ENCODE measurements at places on chromosomes 2 and 18.

- no peak for DNase-seq
Observed at GRCh38 chr2:53202063-53202462, 565.5 kb upstream of the CHAC2 start.

GRCh38 chr2:15939854-15940660 lies at the start of gene MYCN:
Gene MYCN, plus strand, starts transcription at chr2:15940550. Its CDS starts 1,515 bp downstream, at chr2:15942065.
- DNase-seq: no peak

DNA sequence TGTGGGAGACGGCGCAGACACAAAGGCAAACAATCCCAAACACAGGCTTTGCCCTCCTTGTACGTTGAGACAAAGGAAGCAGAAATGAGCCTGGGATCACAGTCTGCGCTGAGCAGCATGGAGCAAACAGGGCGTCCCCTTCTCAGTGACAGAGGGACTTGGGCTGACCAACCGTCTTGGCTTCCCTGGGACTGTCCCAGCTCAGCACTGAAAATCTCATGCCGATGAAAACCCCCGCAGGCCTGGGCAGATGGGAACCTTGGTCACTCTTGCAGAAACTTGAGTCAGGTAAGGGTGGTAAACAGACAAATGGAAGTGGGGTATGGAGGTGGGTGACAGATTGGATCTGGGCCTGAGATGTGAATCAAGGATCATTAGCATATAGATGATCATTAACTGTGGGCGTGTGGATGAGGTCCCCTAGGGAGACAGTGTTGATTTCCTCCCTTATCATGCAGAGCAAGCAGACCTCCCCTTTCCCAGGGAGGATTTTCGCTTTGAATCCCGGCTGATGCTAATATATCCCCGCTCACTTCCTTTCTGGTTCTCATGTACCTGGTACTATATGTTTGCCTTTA lies 19.1 kb upstream of the SH3BP4 start:
- DNase-seq: no peak

DNA sequence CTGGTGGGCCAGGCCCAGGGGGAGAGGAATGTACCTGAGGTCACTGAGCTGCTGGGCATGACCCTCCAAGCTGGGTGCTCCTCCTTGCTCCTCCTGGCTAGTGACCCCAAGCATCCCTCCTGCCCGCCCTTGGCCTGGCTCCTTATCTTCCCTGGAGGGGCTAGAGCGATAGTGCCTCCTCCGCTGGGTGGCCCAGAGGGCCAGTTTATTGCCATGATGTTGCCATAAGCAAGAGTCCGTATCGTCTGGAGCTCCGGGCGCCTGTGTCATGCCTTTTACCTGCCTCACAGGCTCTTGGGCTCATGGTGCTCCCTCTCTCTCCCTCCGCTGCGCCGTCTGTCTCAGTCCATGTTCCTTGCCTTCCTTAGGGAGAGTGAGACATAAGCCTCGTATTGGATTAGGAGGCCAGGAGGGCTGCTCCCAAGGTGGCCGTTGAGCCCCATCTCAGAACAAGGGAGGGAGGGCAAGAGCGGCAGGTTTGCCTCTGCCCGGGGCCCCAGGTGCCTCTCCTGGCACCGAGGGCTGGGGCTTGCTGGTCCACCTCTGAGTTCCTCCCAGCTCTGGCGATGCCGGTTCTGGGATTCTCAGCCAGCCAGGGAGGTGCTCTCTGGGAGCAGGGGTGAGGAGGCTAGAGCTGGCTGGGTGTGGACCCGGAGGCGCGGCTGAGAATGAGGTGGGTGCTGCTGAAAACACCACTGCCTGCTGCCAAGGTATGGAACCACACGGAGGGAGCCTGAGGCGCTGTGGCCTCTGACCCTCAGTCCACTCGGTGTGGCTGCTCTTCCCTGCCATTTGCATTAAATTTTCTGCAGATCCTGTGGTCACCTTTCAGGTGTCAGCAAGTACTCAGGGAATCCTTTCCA lies 22.6 kb downstream of the KCNIP3 start:
- DNase-seq: no peak

DNA sequence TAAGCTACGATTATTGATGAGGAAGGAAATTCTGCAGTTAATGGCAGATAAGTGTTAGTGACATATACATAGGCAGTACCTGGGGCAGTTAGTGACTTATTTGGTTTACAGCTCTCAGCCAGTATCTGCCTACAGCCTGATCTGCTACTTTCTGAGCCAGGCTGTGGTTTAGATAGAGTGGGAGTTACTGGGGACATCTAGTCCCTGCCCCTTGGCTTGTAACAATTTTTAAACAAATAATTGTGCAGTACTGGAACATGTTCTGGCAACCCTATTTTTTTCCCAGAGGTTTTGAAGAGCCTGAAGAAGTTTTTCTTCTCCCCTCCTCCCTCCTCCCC lies 2.3 kb downstream of the KIF5C start:
- no peak for DNase-seq

DNA sequence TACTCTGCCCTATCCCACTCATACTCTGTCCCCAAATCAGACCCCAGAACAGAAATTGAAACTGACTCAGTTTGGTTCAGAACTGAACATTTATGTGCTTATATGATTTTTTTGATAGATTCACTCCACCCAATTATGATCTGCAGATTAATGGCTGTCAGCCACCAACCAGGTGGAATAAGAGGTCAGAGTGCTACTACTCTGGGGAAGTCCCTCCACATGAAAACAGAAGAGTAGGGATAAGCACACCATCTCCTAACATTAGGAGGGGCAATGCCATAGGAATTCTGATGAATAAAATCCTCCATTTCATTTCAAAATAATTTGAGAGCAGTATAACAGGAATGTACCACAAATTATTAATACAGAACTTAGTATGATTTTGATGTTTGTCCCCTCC lies 36.3 kb upstream of the UGP2 start:
- no peak for DNase-seq

- no peak for DNase-seq
Observed at GRCh38 chr2:216315802-216316603, 56.3 kb downstream of the MARCHF4 start.

GRCh38 chr2:10345813-10346212 lies 43.1 kb downstream of the HPCAL1 start:
- no peak for DNase-seq

Data from activated T-helper 1 cell treated with Interleukin-2 at 50 U/mL for 16 hours (primary cell).